ENCODE measurements at places on chromosomes 3 and 15.

DNA sequence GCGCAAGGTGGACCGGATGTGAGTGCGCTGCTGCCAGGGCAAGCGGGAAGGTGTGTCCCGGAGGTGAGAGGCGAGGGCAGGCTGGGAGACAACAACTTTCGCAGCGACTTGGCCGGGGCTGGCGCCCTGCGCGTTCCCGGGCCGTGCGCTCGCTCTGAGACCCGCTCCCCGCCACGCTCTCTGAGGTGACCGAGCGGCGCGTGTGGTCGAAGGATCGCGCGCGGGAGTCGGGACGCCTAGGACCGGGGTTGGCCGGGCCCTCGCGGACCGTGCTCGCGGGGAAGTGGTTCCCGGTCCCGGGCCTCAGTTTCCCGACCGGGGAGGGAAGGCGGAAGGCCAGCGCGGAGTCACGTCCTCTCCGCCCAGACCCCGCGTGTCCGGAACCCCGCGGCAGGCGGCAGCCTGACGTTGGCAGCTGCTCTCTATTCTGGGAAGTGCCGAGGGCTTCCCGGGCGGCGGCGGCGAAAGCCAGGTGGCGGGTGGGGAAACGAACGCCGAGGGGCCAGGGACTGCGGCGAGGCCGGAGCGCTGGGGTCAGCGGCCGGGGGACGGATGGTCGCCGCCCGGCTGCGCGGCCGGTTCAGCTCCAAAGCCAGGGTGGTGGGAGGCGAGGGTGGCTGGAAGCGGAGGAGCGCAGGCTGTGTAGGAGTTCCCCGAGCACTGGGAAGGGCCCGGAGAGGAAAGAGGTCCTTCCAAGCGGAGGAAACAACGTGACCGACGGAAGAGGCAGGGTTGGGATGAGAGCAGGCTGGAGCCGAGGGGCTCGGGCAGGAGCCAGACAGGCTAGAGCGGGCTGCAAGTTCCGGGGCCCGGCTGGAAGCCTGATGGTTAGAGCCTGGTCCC is 1.0 kb upstream of the IGF2BP2 start:
- peak; percentile 3 for DNase-seq

- peak; percentile 73 for DNase-seq
Measured at GRCh38 chr15:68817304-68818065, 3.2 kb downstream of the ANP32A start.

- DNase-seq, result no peak
Measured at GRCh38 chr3:73101881-73102280, 40.4 kb downstream of the EBLN2 start.

GRCh38 chr3:153129866-153130265 is 32.2 kb upstream of the RAP2B start:
- DNase-seq, result no peak

GRCh38 chr3:150490277-150490986 is 55.9 kb downstream of the SERP1 start:
- DNase-seq, result no peak

DNA sequence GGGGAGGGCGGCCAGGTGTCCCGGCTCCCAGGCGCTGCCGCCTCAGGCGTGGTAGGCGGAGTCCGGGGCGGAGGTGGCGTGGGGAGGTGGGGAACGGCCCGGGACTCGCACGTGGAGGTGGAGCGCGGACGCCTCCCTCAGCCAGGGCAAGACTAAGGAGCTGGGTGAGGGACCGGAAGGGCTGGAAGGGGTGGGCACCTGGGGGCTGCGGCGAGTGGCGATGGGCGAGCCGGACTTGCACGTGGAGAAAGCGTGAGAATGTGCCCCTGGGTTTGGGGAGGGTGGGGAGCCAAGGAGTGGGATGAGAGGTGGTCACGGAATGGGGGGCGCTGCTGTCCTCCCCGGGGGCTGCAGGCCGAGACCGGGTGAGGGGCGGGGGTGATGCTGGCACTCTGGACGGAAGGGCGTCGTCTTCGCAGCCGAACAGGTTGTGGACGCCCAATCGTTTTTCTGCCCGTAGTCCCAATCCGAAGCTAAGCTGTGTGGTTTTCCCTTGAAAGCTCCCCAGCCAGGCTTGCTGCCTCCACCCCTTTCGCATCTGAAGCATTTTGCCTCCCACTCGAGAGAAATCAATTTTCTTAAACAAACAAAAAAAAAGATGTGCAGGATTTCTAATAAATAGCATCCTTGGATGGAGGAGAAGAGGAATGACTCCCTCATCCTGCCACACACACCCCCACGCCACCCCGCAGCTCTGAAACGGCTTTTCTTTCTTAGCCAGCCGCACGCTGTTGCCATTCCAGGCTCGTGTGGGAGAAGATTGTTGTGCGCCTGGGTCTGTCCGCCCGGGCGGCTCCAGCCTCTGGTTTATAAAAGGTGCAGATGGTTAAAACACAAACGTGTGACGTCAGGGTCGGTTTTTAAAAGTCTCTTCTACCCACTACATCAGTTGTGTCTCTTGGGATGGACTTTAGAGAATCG is 62.5 kb upstream of the ANKRD28 start:
- DNase-seq, result peak; percentile 10

DNA sequence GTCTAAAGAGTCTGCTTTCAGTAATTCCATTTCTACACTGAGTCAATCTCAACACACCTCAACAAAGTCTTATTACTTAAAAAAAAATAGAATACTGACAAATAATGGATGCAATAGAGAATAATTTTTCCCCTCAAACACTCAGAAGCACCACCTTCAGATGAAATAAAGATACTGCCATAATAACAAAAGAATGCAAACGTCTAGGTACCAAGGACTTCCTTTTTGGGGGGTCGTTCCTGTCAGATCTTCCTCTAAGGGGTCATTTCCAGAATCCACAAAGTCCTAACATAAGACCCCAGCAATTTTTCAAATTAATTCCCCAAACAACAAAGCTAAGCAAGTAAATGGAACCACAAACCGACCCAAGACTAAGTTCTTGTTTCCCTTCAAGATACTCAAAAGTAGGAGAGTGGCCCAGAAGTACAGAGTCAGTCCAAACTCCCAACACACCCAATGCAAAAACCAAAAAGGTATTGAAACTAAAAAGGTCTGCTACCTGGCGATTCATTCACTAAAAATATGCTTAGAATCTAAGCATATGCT is 1.3 kb downstream of the RYK start:
- no peak for DNase-seq

All from germinal center (tissue), 1 donor.